Forelimb muscle (tissue), 1 donor: ENCODE measurements at places on chromosomes 5 and 9. TPM values are rescaled to one million over a fixed set of nuclear protein-coding genes. Genes with fewer than 3 reads are reported as not detected.

GRCh38 chr9:116391306-116391900 is 237.8 kb downstream of the PAPPA start:
- DNase-seq: no peak

- DNase-seq: no peak
Observed at GRCh38 chr5:72611118-72611730, 104.0 kb upstream of the ZNF366 start.

DNA sequence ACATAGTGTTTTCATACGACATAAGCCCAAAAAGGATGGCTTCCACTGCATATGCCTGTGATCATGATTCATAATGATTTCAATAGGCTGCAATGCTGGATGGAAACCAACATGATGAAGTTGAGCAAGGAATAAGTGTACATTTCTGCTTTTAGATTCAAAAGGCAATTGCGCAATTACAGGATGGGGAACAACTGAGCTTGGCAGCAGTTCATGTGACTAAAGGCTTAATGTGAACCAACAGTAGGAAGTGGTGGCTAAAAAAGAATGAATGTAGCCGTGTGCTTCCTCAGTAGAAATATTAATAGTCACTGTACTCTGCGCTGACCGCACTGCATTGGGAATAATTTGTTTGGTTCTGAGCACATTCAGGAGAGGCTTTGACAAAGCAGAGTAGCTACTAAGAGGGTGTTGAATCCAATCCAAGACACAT is 51.2 kb downstream of the SLC1A3 start:
- DNase-seq: peak; percentile 97

GRCh38 chr5:122738088-122738487 is 36.8 kb upstream of the SNX2 start:
- DNase-seq: no peak

GRCh38 chr5:131156385-131156784 is 8.7 kb downstream of the HINT1 start:
- no peak for DNase-seq

GRCh38 chr9:133839822-133840329 is 101.7 kb upstream of the SARDH start:
- DNase-seq: no peak

DNA sequence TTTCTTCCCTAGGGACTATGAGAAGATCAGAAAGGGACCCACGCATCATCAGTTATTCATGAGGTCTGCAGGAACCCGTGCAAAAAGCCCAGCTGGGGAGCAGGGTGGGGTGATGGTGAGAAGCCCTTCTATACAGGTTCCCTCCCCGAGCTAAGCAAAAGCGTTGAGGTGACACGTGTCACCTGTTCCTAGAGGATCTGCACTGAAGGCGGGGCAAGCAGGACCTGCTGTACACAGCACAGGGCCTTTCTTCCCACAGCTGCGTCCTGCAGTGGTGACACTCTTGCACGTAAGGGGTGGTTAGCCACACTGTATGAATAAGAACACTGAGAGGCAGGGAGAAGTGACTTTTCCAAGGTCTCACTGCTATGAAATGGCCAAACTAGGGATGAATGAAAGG is 37.2 kb upstream of the SH3PXD2B start:
- no peak for DNase-seq

DNA sequence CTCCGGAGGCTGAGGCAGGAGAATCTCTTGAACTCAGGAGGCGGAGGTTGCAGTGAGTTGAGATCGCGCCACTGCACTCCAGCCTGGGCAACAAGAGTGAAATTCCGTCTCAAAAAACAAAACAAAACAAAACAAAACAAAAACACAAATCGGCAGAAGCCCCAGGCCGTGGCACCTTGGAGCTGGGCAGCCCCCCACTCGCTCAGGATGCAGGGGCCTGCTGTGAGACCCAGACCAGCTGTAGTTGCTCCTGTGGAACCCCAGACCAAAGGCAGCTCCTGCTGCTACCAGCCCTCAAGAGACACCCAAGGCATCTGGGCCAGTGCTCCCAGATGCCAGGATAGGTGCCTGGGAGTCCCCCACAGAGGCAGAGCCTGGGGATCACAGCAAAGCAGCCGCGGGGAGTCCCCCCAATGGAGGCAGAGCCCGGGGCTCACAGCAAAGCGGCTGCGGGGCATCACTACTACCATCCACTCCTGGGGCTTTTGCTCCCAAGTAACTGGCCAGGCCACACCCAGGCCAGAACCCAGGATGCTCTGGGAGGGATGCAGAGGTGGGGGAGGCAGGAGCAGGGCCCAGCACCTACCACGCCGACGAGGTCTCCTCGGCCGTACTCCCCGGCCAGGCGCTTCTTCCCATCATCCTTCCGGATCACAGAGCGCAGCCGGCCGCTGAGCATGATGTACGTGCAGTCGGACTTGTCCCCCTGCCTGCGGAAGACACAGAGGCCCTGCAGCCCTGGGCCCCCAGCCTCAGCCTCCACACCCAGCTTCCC is 37.7 kb upstream of the NSMF start:
- no peak for DNase-seq

DNA sequence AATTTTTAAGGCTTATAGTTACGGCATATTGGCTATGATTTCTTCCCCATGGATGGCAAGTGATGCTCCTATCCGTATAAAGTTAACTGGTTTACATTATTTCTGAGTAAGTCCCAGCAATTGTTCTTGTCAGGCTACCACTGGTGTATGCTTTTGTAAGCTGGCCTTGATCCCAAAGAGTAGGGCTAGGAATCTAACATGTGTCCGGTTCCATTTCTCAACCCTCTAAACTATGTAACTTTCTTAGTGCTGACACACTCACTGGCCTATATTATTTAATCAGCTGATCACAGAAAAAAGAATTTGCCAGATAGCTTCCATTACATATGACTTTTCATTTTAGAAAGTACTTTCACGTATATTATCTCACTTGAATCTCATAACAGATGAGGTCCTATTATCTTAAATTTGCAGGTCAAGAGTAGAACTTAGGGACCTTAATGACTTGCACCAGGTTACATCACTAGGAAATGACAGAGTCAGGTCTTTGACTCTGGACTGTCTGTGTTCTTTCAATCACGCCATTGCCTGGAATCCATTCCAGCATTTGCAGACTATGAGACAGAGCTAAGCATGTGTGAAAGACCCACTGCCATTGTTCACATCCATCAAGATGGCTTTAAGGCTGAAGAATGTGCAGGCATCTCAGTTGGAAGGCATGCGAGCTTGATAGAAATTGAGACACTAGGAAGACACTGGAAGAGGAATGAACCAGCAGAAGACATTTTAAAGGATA is 362.9 kb downstream of the ARRDC3 start:
- DNase-seq: no peak

GRCh38 chr5:68502531-68502930 is 287.0 kb downstream of the PIK3R1 start:
- no peak for DNase-seq

DNA sequence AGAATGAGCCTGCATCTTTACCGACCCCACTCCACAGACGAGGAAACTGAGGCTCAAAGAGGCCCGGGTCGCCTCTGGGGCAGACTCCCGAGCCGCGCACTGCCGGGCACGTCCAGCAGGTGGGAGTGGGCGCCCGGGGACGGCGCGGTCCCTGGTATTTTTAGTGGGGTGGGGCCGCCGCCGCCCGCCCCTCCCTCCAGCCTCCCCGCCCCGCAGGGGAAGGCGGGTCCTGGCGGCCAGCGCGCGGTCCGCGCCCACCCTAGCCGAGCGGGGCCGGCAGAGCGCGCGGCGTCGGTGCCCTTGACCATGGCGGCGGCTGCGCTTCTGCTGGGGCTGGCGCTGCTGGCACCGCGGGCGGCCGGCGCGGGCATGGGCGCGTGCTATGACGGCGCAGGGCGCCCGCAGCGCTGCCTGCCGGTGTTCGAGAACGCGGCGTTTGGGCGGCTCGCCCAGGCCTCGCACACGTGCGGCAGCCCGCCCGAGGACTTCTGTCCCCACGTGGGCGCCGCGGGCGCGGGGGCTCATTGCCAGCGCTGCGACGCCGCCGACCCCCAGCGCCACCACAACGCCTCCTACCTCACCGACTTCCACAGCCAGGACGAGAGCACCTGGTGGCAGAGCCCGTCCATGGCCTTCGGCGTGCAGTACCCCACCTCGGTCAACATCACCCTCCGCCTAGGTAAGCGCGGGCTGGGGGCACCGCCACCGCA is at the start of gene LAMC3:
Gene LAMC3, plus strand, starts transcription at position 266 of the 710 bp plus-strand sequence. Its CDS starts 41 bp downstream, at position 307.
- no peak for DNase-seq

- no peak for DNase-seq
Observed at GRCh38 chr5:95042037-95042436, 242.9 kb downstream of the MCTP1 start.

GRCh38 chr5:115337882-115338281 is 41.4 kb upstream of the CCDC112 start:
- no peak for DNase-seq

DNA sequence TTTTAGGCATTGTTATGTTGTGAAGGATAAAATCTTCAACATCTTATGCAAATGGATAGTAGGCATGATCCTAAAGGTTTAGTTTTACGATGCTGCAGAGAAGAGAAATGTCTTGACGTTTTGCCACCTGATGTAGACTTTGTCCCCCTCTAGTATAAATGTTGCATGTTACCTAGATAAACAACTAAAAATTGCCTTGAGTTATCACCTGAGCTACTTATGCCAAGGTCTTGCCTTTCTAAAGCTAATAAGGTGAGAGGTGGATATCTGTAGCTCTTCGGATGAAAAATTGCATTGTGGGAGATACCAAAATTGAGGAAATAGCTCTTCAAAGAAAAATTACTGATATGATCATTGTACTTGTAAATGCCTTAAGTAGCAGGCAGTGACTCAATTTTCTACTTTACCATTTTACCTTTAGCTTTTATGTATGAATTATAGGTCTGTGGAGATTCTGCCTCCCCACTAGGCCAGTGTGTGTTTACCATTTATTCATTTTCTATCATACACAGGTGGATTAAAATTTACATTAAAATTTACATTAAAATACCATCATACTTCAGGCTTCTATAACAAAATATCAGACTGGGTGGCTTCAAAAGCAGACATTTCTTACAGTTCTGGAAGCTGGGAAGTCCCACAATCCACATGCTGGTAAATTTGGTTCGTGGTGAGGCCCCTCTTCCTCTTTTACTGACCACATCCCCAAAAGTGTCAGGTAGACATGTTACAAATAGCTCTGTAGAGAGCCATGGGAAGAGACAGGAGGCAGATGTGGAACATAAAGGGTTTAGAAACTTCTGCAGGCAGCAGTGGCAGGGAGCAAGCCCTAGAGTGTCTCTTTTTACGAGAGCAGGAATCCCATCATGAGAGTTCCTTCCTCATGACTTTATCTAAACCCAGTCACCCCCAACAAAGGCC is 100.7 kb upstream of the ERBIN start:
- no peak for DNase-seq

- DNase-seq: no peak
Observed at GRCh38 chr9:136847088-136847825, 2.0 kb upstream of the PHPT1 start.

- DNase-seq: no peak
Observed at GRCh38 chr5:153756540-153756939, 266.1 kb downstream of the GRIA1 start.

DNA sequence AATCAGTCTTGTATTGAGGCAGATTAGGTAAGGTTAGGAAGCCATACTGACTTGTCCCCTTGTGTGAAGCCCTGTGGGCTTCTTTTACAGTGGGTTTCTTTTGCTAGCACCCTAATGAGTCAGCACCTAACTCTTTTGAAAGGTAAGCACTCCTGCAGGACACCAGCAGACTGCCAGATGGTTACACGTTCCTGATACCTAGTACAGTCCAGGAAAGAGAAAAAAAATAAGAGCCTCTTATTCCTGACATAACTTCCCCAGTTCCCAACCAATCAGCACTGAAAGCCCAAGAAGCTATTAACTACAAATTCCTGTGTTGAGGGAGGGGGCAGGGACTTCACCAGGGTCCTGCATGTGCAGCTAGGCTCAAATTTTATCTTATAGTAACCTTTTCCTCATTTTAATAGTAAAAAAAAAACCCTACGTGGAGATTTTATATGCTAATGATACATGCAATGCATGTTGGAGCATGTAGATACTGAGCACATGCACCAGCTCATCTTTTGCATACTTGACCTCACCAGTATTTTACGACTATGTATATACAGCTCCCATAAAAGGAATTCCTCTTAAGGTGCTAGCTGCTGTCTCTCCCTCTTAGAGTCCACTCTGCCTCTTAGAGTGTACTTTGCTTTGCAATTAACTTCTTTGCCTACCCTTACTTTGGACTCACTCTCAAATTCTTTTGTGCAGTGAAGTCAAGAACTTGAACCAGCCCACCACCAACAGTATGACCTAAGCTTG is 84.7 kb upstream of the RORB start:
- DNase-seq: no peak

GRCh38 chr5:93587597-93588351 is 4.8 kb downstream of the NR2F1 start:
- DNase-seq: no peak

DNA sequence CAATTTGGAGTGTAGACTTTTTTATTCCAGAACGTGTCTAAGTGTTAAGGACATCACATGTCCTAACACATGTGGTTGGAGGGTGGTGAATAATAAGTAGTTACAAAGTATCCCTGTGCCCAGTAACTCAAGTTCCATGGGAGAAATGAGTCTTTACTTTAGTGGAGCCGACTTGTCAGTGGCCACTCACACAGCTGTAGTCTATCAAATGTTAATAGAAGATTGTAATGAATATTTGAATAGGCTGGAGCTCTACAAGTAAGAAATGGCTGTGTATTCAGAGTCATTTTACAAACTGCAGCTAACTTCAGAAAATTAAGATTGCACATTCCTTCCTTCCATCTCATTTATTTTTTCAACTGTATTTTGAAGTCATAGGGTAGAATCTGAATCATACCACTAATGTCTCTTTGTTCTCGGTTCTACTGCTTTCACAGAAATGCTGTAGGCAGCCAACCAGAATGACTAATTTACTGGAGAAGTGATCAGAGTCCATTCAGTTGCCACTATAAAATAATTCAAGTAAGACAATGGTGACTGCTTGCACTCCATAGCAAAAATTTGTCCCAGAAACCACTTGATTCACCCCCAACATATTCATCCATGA is 394.8 kb downstream of the NR2F1-AS1 start:
- no peak for DNase-seq

DNA sequence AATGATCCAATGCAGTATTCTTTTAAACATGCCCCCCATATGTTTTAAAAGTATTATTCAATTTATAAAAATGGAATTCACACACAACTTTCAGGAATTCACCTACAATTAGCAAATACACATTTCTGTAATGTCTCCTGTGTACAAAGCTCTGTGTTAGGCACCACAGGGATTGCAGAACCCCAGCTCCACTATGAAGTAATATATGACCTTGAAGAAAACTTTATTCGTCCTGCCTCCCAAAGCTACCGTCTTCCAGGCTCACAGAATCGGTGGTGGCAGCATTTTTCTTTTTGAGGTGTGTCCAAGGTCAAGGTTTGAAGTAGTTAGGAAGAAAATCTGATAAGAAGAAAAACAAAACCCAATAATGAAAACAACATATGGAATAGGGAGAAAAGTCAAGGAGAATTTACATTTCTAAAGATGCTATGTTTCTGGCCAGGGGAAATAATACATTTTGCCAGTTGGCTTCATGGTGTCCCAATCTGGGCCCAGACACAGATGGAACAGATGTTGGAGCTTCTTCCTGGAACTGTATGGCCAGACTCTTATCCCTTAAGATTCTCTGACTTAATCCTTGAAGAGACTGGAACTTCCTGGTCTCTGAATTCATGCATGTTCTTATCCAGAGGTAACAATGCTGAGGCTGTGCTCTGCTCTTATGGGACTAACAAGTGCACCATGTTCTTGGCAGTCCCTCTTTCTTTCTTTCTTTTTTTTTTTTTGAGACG is 22.0 kb upstream of the LVRN start:
- DNase-seq: peak; percentile 78

ZDHHC11 gene
- polyA plus RNA-seq: 8.7 TPM

GPX3 gene
- 45.0 TPM for polyA plus RNA-seq

MYOZ3 gene
- 13.7 TPM for polyA plus RNA-seq

FRMD3 gene
- 31.3 TPM for polyA plus RNA-seq

PDZD2 gene
- polyA plus RNA-seq: 6.1 TPM

MRPL50 gene
- polyA plus RNA-seq: 15.5 TPM

IL7R gene
- 2.4 TPM for polyA plus RNA-seq

RAD1 gene
- polyA plus RNA-seq: 20.1 TPM
